ENCODE measurements at places on chromosomes 4 and X. TPM values are rescaled to one million over a fixed set of nuclear protein-coding genes. Genes with fewer than 3 reads are reported as not detected.
A peak's percentile ranks its signal among the peaks of the same experiment; 100 is the strongest.

MAP7D2 gene
- total RNA-seq = under 0.01 TPM

GPR34 gene
- total RNA-seq = not detected

IGFBP7 gene
- 108 TPM for total RNA-seq

CTAG2 gene
- total RNA-seq = not detected

PDLIM3 gene
- total RNA-seq = 50.3 TPM

WDR17 gene
- total RNA-seq = 2.1 TPM

SYTL4 gene
- total RNA-seq = 4.6 TPM

GRCh38 chr4:108081256-108081655 is 87.5 kb downstream of the LEF1 start:
- H3K27me3 ChIP-seq = no peaks in the 10 kb centered on the region
- no peak overlapping the region for H3K27ac ChIP-seq
- no peaks in the 10 kb centered on the region for H3K36me3 ChIP-seq
- H3K4me1 ChIP-seq = no peaks in the 10 kb centered on the region

GRCh38 chr4:146132445-146132844 is 43.1 kb upstream of the LSM6 start:
- no peaks in the 10 kb centered on the region for H3K36me3 ChIP-seq
- DNase-seq = no peak
- H3K4me1 ChIP-seq = no peaks in the 10 kb centered on the region
- no peak overlapping the region for H3K27ac ChIP-seq
- no peaks in the 10 kb centered on the region for H3K27me3 ChIP-seq

- DNase-seq = peak; percentile 98
- H3K36me3 ChIP-seq = no peaks in the 10 kb centered on the region
- no peak overlapping the region for H3K4me3 ChIP-seq
Observed at GRCh38 chr4:158161551-158162354, 11.1 kb downstream of the GASK1B start.

- peaks cover 4% of the 10 kb centered on the region for H3K4me1 ChIP-seq
- peak; percentile 89 for DNase-seq
- H3K36me3 ChIP-seq = no peaks in the 10 kb centered on the region
Observed at GRCh38 chrX:110086916-110087484, 84.1 kb downstream of the TMEM164 start.

DNA sequence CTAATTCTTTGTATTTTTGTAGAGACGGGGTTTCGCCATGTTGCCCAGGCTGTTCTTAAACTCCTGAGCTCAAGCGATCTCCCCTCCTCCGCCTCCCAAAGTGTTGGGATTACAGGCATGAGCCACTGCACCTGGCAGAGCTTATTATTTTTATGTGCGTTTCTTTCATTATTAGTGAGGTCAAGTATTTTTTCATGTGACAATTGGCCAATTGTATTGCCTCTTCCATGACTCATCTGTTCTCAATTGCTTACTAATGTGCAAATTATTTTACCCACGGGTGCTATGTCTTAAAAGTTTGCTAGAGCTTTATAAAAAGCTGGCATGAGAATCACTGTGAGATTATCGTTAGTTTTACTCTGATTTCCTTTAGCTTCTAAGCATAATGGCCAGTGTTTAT is 13.0 kb upstream of the ARX start:
- H3K4me1 ChIP-seq = no peaks in the 10 kb centered on the region
- no peaks in the 10 kb centered on the region for H3K36me3 ChIP-seq
- H3K4me3 ChIP-seq = no peak overlapping the region
- H3K27me3 ChIP-seq = peaks cover 8% of the 10 kb centered on the region
- H3K27ac ChIP-seq = no peak overlapping the region

DNA sequence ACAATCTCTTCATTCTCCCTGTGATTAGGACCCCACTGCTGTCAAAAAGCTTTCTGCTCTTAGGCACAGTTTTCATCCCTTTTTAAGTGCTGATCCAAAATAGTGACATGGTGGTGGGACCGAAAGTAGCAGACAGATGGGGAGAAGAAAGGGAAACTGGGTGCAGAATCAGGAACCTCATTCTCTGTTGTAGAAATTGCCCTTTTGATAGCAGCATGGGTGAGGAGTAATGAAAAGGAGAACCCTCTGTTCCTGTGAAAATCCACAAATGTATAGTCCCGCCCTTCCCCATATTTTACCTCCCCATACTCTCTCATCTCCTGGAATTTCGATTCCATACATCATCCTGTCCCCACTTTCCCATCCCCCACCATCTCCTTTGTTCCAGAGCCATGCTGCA is 126.5 kb downstream of the STIM2 start:
- no peaks in the 10 kb centered on the region for H3K4me1 ChIP-seq
- no peaks in the 10 kb centered on the region for H3K27me3 ChIP-seq
- H3K27ac ChIP-seq = no peak overlapping the region
- DNase-seq = no peak
- H3K36me3 ChIP-seq = no peaks in the 10 kb centered on the region

DNA sequence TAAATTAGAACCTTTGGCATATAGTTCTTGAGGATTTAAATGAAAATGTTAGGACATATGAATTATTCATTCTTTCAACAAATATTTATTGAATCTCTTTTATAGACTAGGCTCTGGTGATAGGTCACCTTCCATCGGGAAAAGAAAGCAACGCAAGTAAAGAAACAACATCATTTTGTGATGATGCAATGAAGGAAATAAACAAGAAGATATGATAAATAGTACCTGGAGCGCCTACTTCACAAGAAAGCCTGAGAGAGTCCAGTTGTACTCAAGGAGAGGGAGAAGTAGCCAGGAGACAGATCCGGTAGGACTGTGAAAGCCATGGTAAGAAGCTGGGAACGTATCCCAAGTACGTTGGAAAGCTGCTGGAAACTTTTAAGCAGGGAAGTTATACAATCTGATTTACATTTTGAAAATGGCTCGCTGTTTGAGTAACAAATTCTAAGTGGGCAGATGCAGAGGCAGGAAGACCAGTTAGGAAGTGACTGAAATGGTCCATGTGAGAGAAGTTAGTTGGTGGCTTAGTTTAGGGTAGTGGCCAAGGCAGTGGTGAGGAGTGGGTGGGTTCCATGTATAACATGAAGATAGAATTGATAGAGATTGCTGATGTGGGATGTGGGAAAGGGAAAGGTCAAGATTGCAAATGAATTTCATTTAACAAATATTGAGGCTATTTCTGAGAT is 17.7 kb upstream of the CPE start:
- H3K4me3 ChIP-seq = no peak overlapping the region
- H3K36me3 ChIP-seq = no peaks in the 10 kb centered on the region
- no peaks in the 10 kb centered on the region for H3K27me3 ChIP-seq
- H3K4me1 ChIP-seq = peaks cover 2% of the 10 kb centered on the region
- H3K27ac ChIP-seq = no peak overlapping the region
- DNase-seq = no peak

- no peak overlapping the region for H3K4me3 ChIP-seq
- no peak overlapping the region for H3K27ac ChIP-seq
- H3K36me3 ChIP-seq = no peaks in the 10 kb centered on the region
- DNase-seq = peak; percentile 72
Observed at GRCh38 chr4:154928640-154929257, 147.7 kb downstream of the RBM46 start.

- no peak overlapping the region for H3K4me3 ChIP-seq
- no peak for DNase-seq
- peaks cover 23% of the 10 kb centered on the region for H3K27me3 ChIP-seq
- H3K27ac ChIP-seq = no peak overlapping the region
Observed at GRCh38 chr4:93827272-93827947, 1.1 kb upstream of the ATOH1 start.

- DNase-seq = peak; percentile 66
- H3K27me3 ChIP-seq = no peaks in the 10 kb centered on the region
- H3K36me3 ChIP-seq = no peaks in the 10 kb centered on the region
- peak overlapping the region; percentile 10 for H3K27ac ChIP-seq
Observed at GRCh38 chr4:148376151-148376550, 66.1 kb downstream of the NR3C2 start.

DNA sequence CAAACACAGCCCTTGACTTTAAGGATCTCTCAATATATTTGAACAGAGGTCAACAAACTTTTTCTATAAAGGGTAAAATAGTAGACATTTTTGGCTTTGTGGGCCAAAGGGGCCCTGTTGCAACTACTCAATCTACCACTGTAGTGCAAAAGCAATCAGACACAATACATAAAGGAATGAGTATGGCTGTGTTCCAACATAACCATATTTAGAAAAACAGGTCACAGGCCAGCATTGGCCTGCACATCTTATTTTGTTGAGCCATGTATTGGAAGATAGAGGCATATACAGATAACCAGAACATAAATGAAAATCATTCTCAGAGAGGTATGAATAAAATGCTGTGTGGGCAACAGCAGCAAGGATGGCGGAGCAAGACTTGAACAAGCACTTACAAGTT is 49.8 kb downstream of the MID1 start:
- H3K4me3 ChIP-seq = no peak overlapping the region
- H3K27me3 ChIP-seq = no peaks in the 10 kb centered on the region
- peaks cover 8% of the 10 kb centered on the region for H3K4me1 ChIP-seq
- H3K36me3 ChIP-seq = peaks cover 3% of the 10 kb centered on the region
- H3K27ac ChIP-seq = no peak overlapping the region
- no peak for DNase-seq

DNA sequence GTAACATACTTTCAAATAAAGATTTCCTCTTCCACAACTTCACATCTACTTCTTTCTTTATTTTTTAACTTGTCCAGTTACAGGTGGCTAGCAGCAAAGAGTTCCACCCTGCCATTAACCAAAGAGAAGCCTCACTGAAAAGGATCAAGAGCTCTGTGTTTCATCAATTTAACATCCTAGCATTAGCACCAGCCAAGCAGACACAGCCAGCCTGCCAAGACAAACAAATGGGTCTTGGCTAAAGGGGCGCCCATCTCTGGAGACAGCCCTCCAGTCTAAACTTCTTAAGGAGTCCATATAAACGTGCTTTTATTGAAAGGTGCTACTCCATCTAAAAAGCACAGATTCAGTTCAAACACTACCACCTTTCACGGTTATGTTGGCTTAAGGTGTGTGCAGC is 105.3 kb downstream of the ADAMTS3 start:
- no peak for DNase-seq
- no peak overlapping the region for H3K4me3 ChIP-seq
- H3K27me3 ChIP-seq = no peaks in the 10 kb centered on the region
- H3K4me1 ChIP-seq = no peaks in the 10 kb centered on the region
- H3K27ac ChIP-seq = no peak overlapping the region

DNA sequence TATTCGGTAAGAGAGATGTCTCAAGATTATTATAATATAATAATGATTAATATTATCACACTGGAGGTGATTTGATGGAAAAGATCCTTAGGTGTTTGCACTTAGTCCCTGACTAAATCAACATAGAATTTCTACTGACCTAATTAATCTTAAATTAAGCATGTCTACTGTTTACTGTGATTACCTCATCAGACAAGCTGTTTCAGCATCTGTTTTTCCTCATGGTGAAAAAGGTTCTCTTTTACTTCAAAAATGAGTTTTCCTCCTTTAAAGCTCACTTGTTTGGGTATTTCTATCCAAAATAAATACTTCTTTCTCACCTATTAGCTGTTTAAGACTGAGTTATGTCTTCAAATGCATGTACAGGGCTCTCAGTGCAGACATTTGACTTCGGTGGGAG is 407.8 kb downstream of the NKX6-1 start:
- H3K4me3 ChIP-seq = no peak overlapping the region
- H3K27me3 ChIP-seq = no peaks in the 10 kb centered on the region
- H3K27ac ChIP-seq = no peak overlapping the region
- no peak for DNase-seq

DNA sequence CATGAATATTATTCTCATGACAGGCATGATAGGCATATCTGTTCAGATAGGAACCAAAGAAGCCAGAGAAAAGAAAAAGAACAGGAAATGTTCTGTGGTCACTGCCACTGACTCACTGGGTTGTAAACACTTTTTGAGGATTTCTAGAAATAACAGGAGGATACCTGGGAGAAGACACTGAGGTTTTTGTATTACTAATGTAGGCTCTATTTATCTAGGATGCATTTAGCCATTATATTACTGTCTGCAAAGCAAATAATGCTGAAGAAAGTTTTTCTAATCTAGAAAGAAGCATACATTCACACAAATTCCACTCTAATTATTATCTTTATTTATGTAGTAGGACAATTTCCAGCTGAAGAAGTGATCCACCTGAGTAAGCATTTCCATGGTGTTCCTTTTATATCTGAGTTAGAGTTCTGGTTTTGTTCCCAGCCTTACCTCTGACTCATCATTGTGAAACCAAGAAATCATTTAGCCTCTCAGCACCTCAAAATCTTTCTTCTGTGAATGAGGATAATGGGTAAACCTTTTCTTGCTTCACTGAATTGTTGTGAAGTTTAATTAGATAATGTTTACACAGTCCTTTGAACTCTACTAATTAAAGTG is 40.2 kb upstream of the EPGN start:
- H3K27me3 ChIP-seq = no peaks in the 10 kb centered on the region
- no peaks in the 10 kb centered on the region for H3K36me3 ChIP-seq
- H3K27ac ChIP-seq = no peak overlapping the region
- no peak overlapping the region for H3K4me3 ChIP-seq
- H3K4me1 ChIP-seq = no peaks in the 10 kb centered on the region

DNA sequence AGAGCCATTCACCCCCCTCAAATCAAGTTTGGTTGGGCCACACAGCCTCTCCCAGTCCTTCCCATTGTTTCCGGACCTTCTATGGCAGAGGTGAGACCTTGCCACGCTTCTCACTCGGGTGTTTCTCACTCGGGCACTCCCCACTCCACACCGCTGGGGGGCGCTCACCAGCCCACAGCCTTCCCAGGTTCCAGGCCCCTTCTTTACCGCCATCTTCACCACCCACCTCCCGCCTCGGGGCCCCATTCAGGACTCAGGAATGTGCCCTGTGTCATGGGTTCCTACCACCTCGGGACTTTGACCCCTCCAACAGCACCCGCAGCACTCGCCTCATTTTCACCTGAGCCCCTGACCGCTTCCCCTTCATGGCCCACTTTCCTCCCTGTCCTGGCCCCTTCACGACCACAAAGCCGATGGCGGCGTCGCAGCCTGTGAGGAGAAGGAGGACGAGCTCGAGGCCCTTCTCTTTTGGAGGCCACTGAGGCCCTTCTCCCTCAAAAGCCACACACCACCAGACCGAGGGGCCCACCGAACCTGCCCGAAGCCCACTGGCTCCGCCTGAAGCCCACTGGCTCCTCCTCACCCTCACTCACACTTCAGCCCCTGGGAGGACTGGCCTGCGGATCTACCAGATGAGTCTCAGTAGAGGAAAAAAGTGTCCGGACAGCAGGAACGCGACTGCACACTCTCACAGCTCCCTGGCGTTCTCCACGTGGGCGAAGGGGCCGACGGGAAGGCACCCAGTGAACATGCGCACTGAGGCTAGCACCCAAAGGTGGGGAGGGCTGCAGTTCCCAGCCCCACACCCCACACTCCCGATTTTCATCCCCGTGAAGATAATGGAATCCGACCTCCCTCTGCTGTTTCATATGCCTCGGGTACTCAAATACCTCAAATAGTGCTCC is at the start of gene PAGE1:
Gene PAGE1 (minus strand): TSS at position 709 of the 905 bp plus-strand sequence. CDS start 1,214 bp downstream, outside the sequence.
- no peaks in the 10 kb centered on the region for H3K27me3 ChIP-seq
- no peak for DNase-seq
- no peaks in the 10 kb centered on the region for H3K36me3 ChIP-seq
- no peak within 1 kb of the TSS for H3K4me3 ChIP-seq
- H3K4me1 ChIP-seq = no peaks in the 10 kb centered on the region

DNA sequence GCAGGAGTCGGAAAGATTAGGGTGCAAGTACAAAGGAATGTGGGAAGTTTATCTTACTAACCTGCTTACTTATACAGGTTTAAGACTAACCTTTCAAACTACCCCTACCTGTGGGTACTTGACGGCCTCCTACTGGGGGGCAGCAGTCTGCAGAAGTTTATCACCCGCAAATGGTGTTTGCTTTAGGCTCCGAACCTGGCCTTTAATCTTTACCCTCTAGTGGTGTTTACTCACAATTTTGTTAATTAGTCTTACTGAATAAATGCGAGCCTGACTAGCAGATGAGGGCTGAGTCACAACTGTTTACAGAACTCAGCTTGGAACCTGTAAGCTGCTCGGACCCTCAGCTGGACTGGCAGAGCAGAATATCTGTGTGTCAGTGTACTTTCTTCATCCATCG is 204.2 kb upstream of the GPRIN3 start:
- no peak for DNase-seq
- no peak overlapping the region for H3K4me3 ChIP-seq
- H3K27me3 ChIP-seq = peaks cover under 1% of the 10 kb centered on the region
- no peaks in the 10 kb centered on the region for H3K4me1 ChIP-seq
- no peak overlapping the region for H3K27ac ChIP-seq
- no peaks in the 10 kb centered on the region for H3K36me3 ChIP-seq

Measured in fibroblast of lung (primary cell).